ENCODE measurements at places on chromosomes 2 and 18. TPM values are rescaled to one million over a fixed set of nuclear protein-coding genes. Genes with fewer than 3 reads are reported as not detected.

- peaks cover 6% of the 10 kb centered on the region for H3K36me3 ChIP-seq
- no peak for DNase-seq
Measured at GRCh38 chr2:113166187-113166645, 7.6 kb upstream of the PSD4 start.

DNA sequence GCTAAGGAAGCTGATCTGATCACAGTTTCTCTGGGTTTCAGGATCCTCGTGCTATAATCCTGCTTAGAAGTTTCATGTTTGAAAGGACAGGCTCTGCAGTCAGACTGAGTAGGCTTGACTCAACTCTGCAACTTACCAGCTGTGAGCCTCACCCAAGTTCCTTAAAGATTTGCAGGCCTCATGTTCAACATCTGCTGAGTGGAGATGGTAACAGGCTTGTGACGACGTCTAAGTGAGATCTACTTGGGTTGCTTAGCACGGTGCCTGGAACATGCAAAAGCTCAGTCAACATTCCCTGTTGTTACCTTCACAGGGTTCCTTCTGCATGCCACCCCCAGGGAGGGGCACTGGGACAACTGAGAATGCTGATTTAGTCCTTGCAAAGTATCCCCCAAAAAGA lies 164.2 kb downstream of the C1D start:
- no peak for DNase-seq
- H3K27ac ChIP-seq = no peak overlapping the region
- no peaks in the 10 kb centered on the region for H3K36me3 ChIP-seq
- peaks cover 5% of the 10 kb centered on the region for H3K27me3 ChIP-seq
- no peaks in the 10 kb centered on the region for H3K4me1 ChIP-seq

GRCh38 chr2:100784681-100785080 lies 35.3 kb upstream of the NPAS2 start:
- H3K36me3 ChIP-seq = no peaks in the 10 kb centered on the region
- H3K4me3 ChIP-seq = no peak overlapping the region
- no peak overlapping the region for H3K27ac ChIP-seq
- no peak for DNase-seq
- H3K27me3 ChIP-seq = no peaks in the 10 kb centered on the region

- no peak for DNase-seq
- peak overlapping the region; percentile 43 for H3K4me3 ChIP-seq
- peaks cover 24% of the 10 kb centered on the region for H3K4me1 ChIP-seq
- peaks cover 2% of the 10 kb centered on the region for H3K36me3 ChIP-seq
- no peak overlapping the region for H3K27ac ChIP-seq
Measured at GRCh38 chr2:199470672-199471442, 13.1 kb upstream of the SATB2 start.

DNA sequence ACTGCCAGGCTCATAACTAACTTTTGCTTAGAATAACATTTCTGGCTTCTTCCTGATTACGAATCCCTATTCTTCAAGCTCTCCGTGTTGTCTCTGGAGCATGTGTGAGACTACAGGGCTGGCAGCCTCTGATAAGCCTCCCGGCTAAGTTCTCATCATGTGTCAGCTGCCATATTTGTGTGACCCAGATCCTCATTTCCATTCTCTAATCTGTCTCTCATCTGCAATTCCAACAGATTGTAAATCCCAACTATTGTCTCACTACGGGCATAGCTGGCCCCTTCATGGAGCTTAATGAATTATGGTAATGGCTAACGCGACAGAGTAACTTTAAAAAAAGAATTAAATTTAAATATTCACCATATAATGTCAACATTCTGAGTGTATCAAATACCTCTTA lies 165.4 kb downstream of the CMPK2 start:
- H3K4me1 ChIP-seq = no peaks in the 10 kb centered on the region
- DNase-seq = no peak
- H3K27ac ChIP-seq = no peak overlapping the region
- H3K4me3 ChIP-seq = no peak overlapping the region
- no peaks in the 10 kb centered on the region for H3K27me3 ChIP-seq

DNA sequence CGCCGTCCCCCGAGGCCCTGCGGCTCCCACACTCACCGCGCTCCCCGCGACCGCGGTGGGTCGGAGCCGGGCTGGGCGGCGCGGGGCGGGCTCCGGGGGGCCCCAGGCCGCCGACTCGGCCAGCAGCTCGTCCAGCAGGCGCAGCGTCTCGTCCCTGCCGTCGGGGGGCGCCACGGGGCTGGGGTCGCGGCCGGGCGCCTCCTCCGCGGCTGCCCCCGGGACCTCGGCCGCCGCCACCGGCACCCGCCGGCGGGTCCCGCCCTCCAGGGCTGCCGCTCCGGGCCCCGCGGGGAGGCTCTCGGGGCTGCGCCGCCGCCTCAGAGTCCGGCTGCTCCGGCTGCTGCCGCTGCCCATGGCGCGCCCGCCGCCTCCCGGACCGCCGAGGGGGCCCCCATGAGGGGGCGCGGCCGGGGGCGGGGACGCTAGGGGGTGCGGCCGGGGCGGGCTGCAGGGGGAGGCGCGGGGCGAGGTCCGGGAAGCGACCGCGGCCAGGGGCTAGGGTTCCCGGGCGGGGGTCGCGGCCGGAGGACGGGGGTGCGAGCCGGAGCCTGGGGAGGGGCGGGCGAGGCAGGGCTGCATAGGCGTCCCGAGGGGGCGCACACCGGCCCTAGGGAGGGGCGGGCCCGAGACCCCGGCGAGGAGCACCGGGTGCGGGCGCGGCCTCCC lies at the start of gene CYS1:
TSS of gene CYS1 (minus strand) at position 542 of the 666 bp plus-strand sequence. CDS start at position 354, 188 bp downstream.
- peaks cover 28% of the 10 kb centered on the region for H3K4me1 ChIP-seq
- H3K36me3 ChIP-seq = no peaks in the 10 kb centered on the region
- DNase-seq = peak; percentile 40
- H3K27ac ChIP-seq = peak within 1 kb of the TSS; percentile 56
- H3K4me3 ChIP-seq = peak within 1 kb of the TSS; percentile 83
- H3K27me3 ChIP-seq = peaks cover 83% of the 10 kb centered on the region

DNA sequence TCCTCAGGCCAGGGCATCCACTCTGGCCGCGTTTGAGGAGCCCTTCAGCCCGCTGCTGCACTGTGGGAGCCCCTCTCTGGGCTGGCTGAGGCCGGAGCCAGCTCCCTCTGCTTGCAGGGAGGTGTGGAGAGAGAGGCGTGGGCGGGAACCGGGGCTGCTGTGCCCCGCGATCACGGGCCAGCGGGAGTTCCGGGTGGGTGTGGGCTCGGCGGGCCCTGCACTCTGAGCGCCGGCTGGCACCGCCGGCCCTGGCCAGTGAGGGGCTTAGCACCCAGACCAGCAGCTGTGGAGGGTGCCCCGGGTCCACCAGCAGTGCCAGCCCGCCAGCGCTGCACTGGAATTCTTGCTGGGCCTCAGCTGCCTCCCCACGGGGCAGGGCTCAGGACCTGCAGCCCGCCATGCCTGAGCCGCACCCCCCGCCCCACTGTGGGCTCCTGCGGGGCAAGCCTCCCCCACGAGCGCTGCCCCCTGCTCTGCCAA lies 1.9 kb upstream of the ABHD3 start:
- peaks cover 8% of the 10 kb centered on the region for H3K36me3 ChIP-seq
- peaks cover 26% of the 10 kb centered on the region for H3K4me1 ChIP-seq
- no peak for DNase-seq

DNA sequence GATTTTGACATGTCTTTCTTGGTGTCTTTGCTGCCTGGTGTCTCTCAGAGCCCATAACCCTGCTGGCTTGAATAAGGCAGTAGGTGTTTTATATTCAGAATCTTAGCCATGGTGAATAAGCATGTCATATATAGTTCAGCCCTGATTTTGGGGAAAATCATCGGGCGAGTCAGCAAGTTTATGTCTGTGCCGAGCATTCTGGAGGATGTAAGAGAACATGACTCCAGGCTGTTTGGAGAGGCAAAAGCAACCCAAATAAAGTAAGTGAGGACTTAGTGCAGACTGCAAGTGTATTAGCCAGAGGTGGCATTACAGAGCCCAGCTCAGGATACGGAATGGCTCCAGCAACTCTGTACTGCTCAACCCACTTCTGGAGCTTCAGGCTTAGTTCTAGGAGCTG lies 50.3 kb downstream of the TCF7L1 start:
- H3K4me1 ChIP-seq = no peaks in the 10 kb centered on the region
- H3K4me3 ChIP-seq = no peak overlapping the region
- no peak for DNase-seq
- no peaks in the 10 kb centered on the region for H3K36me3 ChIP-seq

DNA sequence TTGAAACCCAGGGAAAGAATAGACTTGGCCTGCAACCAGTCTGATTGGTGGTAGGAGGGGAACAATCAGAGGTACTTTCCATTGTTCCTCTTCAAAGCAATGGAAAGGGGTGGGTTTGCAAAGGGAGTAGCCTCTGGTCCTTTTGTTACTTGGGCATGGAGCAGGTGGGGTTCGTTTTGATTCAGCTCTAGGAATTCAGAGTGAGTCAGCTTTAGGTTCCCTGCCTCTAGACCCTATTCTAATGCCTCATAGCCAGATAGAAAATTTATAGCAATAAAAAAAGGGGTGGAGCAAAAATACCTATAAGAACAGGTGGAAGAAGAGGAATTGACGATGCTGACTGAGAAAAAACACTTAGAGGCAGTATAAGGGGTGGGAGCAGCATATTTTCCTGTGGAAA lies 636.4 kb downstream of the PLCL1 start:
- H3K27me3 ChIP-seq = peaks cover 12% of the 10 kb centered on the region
- H3K27ac ChIP-seq = no peak overlapping the region
- H3K36me3 ChIP-seq = no peaks in the 10 kb centered on the region
- H3K4me3 ChIP-seq = no peak overlapping the region
- no peak for DNase-seq

VSNL1 gene
- not detected for total RNA-seq

ALK gene
- not detected for total RNA-seq

Measured in activated T-cell treated with anti-CD3 and anti-CD28 coated beads, Interleukin-2, amount 50 U/mL, for 72 hours (primary cell).